ENCODE measurements at places on chromosomes 1 and 21.

- no peak for DNase-seq
Observed at GRCh38 chr1:97277891-97278654, 556.5 kb downstream of the PTBP2 start.

DNA sequence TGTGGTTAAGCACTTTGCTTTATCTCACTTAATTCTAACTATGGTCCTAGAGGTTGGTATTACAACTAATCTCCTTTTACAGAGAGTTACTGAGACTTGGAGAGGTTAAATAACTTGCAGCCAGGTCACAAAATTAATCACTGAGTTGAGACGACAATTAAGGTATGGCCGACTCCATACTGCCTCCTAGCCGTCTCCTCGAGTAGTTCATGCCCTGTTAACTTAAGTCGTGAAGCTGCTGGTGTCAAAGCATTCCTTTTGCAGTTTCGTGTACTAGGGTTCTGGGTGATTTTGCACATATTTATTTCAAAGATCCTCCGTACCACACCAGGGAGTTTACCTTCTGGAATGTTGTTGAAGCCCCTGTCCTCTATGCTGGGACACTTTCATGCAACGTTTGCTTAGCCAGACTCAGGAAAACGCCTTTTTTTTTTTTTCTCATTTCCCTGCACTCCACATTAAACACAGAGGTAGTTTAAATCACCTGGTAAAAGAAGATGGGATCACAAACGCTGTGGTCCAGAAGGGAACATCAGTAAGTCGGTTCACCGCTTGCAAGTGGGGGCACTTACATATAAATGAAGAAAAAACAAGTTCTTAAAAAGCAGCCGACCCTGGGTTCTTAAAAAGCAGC, 570 bp upstream of the NEK7 start:
- DNase-seq, result peak; percentile 39

DNA sequence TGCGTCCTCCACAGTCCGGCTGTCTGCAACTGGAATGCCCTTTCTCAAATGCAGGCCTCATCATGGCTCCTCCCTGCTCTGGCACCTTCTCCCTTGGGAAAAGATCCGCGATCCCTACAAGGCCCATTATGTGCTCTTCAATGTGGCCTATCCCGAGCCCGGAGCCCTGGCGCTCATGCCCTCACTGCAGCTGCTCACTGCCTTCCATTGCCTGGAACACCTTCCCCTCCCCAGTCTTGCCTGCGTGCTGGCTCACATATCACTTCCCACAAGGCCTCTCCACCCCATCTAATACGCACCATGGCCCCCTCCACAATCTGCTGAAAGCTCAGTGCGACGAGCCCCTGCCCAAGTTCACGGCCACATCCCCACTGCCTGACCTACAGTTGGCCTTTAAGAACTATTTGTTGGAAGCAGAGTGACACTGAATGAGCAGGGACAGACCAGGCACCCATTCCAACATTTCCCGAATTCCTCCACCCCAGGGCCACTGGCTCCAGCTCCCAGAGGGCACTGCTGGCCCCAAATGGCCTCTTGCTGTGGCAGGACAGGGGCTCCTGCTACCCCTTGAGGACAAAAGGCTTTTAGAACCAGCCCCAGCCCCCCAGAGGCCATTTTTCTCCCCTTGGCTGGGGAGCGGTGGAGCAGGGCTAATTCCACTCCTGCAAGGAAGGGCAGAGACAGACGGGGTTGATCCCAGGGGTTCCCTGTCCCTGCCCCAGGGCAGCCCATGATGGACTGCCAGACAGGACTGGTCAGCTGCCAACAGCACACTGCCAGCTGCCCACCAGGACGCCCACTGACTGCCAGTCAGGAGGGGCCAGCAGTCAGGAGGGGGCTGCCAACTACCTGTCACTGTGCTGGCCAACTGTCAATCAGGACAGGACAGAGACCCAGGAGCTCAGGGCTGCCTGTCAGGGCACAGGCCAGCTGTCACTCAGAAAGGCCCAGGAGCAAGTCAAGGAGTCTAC, 64.8 kb downstream of the DHRS3 start:
- DNase-seq, result no peak

DNA sequence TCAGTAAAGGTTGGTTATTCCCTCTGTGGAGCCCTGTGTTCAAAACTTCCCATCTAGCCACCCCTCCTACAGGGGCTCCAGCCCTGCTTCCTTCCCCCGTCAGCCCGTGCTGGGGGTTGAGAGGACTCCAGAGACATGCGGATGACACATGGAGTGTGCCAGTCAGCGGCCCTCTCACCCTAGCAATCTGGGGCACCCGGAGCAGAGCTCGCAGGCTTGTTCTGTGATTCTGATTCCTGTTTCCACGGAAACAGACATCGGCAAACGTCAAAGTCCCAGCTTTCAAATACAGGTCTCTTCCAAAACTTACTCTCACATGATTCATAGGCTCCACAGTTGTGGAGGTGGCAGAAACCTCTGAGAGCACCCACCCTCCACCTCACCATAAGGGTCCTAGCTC, 9.8 kb upstream of the SSBP3 start:
- DNase-seq, result no peak

- no peak for DNase-seq
Observed at GRCh38 chr1:233033361-233033760, 83.0 kb downstream of the NTPCR start.

DNA sequence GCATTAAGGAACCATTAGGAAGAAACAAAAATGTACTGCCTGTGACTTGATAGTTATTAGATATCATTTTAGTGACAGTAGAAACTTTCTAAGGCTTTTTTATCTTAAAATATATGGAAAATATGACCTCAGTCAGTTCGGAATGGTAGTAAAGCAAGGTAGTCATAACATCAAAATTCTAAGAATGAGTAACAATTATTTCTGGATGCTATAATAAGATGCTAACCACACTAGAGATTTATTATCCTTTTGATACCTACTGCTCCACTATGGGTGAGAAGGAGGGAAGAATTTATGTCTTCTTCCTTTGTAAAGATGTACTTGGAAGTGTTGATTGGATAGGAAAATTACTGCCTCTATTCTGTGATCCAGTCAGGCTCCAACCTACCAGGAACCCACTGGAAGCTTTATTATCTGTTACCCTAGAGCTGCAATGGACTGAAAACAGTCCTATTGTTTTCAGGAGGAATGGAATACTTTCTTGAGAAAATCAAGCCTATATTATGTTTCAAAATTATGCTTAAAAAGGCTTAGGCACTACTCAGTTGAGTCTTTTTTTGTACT, 8.8 kb downstream of the FMN2 start:
- DNase-seq, result no peak

DNA sequence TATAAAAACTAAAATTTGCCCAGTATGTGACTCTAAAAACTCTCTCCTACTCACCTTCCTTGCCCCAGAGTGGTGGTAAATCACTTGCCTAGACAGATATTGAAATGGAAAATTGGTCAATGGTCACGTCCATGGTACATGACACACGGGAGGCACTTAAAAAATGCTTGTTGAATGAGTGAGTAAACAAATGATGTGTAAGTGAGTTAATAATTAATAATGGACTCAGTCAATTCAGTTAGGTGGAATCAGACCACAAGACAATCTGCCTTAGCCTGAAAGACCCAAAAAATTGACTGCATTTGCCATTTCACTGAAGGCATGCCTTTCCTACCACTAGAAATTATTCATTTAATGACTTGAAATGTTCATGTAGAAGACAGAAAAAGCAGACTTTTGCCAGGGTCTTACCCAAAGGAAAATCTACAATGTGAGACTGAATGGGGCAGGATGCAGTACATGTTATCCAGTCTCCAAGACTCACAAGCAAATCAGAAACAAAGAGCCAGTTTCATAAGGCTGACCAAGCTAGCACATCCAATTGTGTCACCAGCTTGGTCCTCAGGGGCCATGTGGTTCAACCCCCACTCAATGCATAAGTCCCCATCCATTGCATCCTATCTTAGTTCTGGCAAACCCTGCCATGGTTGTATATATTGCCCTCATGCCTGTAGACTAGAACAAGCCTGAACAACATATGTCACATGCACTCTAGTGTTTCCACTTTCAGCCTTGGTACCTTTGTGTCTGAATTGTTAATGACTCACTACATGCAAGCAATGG, 73.6 kb downstream of the TBX15 start:
- no peak for DNase-seq

- no peak for DNase-seq
Observed at GRCh38 chr21:42556476-42556875, 42.8 kb downstream of the SLC37A1 start.

DNA sequence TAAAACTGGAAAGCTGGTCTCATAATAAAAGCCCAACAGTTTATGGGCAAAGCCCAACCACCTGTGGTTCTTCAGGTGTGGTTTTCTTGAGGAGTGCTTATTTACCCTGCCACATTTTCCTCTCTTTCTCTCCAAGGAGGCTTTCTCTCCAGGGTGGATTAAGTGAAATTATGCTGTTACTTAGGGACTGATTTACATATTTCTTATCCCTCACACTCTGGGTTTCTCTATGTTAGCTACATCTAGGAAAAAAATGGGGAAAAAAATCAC, 4.8 kb downstream of the TBX19 start:
- no peak for DNase-seq

GRCh38 chr1:217889401-217889800, 258.3 kb downstream of the SPATA17 start:
- DNase-seq, result no peak

- peak; percentile 66 for DNase-seq
Observed at GRCh38 chr1:116794804-116795481, 40.7 kb downstream of the CD2 start.

- DNase-seq, result no peak
Observed at GRCh38 chr1:150791585-150791984, 16.5 kb downstream of the CTSK start.

DNA sequence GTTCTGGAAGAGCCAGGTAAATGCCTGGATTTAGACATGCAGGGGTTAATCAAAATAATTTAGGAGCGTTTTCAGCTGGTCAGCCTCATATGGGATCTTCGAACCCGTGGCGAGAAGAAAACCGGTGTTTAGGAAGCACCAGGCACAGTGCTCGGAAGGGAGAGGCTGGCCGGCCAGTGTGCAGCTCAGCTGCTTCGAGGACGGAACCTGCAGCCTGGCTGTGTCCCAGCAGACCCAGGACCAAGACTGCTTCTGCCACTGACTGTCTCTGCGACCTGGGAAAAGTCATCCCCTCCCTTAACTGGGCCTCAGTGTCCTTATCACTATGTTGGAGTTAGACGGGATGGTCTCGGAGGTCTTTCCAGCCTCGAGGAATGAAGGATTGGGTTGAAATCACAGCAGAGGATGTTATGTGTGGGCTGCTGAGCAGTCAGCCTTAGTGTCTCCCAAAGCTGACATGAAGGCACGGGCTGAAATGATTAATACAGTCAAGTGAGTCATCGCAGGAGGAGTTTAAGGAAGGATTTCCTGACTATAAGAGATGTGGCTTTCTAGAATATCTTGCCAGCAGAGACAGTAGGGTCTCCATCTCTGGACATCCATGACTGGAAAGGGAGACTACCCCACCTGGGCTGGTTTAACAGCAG, 20.8 kb downstream of the PPFIA4 start:
- no peak for DNase-seq

- no peak for DNase-seq
Observed at GRCh38 chr1:113091988-113092594, 19.1 kb downstream of the LRIG2 start.

DNA sequence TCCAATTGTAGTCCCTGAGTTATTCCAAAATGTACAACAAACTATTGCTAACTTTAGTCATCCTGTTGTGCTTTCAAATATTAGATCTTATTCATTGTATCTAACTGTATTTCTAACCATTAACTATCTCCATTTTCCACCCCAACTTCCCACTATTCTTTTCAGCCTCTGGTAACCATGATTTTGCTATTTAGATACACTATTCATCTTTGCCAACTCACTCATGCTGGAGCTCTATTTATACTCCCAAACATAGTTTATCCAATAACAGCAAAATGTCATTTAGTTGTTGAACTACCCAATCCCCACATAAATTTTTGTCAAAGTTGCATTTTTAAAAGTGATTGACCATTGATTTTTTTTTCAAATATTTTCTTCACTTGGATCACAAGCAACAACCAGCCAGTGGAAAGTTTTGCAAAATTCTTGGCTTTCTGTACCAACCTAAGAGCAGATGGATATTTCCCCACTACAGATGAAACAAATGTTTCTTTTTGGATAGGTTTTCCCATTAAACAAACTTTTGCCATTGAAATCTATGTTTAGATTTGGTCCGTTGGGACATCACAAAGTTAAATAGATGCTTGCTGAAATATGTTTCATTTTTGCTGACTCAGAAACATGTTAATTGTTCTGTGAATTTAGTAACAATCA, 866.0 kb downstream of the LTN1 start:
- DNase-seq, result no peak

- no peak for DNase-seq
Observed at GRCh38 chr1:226646026-226646869, 92.8 kb downstream of the ITPKB start.

- no peak for DNase-seq
Observed at GRCh38 chr1:156889802-156890580, 3.5 kb upstream of the PEAR1 start.

DNA sequence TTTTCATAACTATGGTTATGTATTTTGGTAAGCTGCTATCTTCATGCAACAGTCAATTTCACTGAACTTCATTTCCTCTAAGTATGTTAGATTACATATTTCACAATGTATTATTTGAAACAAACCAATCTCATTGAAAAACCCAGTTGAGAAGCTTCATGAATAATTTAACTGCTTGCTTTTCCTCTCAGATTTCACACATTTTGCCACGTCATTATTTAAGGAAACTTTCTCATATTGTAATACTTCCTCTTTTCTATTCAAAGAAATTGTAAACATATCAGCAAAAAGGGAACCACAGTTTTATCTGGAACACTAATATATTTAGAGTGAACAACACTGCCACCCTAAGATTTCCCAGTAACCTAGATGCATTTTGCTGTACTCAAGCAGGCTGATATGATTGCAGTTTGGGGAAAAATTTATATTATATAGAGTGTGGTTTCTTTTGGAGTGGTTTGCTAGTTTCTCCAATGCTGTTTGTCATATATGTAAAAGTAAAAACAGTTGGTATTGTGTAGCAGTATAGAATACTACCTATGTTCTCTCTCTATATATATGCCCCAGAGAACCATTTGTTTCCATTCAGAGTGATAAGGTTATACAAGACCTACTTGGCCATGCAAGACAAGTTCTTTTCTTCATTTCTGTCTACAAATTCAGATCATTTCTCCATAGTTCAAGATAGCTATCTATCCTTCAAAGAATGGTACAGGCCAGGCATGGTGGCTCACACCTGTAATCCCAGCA, 28.4 kb upstream of the AHCTF1 start:
- peak; percentile 96 for DNase-seq

DNA sequence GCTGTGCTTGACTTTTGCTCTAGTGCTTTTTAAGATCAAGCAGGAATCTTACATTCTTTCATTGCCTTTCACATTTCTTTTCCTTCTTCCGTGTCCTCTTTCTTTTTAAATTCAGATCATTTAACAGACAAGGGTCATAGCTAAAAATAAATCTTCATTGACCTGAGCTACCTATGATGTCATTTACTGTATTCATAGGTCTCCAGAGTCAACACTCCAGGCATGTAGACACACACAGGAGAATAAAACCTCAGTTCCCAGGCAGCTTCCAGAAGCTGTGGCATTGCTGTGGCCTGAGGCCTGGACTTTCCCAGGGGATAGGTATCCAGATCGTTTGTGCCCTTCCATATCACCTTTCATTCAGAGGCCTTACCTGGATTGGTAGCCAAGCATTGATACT, 38.5 kb upstream of the ENAH start:
- DNase-seq, result no peak

- no peak for DNase-seq
Observed at GRCh38 chr1:44652445-44653106, 21.7 kb downstream of the TMEM53 start.

- DNase-seq, result no peak
Observed at GRCh38 chr1:119680723-119681122, 31.0 kb upstream of the PHGDH start.
